ENCODE measurements at places on chromosomes 6 and 20.

DNA sequence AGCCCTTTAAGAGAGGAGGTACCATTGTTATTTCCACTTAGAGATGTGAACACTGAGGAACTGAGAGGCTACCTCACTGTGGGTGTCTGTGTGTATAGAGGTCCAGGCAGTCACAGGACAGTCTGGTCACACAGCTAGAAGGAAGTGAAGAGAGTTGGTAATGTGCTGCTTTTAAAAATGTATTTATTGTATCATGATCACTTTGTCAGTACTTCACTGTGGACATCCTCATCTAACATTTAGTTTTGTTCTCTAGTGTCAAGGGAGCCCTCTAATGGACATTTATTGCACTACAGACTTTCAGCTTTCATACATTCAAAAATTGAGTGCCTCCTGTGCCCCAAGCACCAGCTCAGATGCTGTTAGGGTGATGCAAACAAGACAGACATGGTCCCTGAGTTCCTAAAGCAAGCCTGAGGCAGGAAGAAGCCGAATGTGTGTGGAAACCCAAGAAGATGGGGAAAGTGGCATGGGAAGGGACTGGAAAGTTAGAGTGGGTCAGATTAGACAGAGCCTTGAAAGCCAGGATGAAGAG, 123.0 kb downstream of the SLC16A10 start:
- DNase-seq, result no peak

DNA sequence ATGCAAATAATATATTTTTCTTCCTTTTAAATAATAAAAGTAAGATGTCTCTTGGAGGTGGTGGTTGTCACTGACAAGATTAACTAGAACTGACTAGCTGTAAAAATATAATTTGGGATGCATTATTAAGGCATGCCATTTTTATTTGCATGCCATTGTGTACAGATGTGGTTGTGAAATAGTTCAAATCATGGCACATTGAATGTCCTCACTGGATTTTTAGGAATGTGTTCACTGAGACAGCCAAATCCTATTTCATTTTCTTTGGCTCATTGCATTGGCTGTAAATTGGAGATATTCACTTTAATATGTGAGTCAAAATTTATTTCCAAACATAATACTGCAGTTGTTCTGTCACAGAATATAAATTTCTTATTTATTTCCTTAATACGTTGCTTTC, 62.3 kb downstream of the ESR1 start:
- no peak for DNase-seq

- peak; percentile 14 for DNase-seq
Observed at GRCh38 chr6:144013486-144013909, 5.4 kb upstream of the PLAGL1 start.

GRCh38 chr6:38687043-38687353, 15.9 kb downstream of the GLO1 start:
- DNase-seq, result no peak

- no peak for DNase-seq
Observed at GRCh38 chr6:118881440-118882313, 12.3 kb upstream of the ASF1A start.

GRCh38 chr6:143803769-143804568, 39.2 kb upstream of the LTV1 start:
- no peak for DNase-seq

- no peak for DNase-seq
Observed at GRCh38 chr6:85997206-85997605, 354.5 kb upstream of the SYNCRIP start.

- DNase-seq, result no peak
Observed at GRCh38 chr6:47834196-47834595, 52.4 kb downstream of the OPN5 start.

DNA sequence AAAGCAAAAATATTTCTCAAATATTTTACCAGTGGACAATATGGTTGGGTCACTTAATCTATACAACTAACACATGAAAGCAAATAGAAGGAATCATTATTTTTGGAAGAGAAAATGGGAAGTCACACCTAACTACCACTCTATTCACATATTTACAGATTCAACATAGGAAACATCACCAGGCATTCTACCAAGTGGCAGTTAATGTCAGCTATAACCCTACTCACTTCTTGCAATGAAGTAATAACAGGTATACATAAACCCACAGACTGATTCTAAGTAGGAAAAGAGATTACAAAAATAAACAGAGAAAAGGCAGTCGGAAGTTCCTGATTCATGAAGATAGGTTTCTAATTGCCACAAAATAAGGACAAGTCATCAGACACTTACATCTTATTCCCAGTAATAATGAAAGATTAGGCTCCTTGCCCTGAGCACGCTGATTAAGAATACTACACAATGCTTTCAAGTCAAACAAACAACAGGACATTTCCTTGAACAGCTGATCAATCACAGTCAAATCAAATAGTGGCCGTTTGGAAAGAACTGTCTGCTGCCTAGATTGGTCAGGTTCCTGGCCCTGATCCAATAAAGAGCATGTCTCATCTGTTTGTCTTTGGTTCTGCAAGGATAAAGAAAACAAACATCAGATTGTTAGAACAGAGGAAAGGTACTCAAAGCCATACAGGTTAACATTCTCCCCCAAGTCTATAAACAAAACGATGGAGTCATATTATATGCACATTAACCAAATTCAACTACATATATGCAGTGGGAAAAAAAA, 79.2 kb upstream of the PLN start:
- no peak for DNase-seq

- no peak for DNase-seq
Observed at GRCh38 chr6:9521152-9521530, 893.7 kb downstream of the TFAP2A start.

DNA sequence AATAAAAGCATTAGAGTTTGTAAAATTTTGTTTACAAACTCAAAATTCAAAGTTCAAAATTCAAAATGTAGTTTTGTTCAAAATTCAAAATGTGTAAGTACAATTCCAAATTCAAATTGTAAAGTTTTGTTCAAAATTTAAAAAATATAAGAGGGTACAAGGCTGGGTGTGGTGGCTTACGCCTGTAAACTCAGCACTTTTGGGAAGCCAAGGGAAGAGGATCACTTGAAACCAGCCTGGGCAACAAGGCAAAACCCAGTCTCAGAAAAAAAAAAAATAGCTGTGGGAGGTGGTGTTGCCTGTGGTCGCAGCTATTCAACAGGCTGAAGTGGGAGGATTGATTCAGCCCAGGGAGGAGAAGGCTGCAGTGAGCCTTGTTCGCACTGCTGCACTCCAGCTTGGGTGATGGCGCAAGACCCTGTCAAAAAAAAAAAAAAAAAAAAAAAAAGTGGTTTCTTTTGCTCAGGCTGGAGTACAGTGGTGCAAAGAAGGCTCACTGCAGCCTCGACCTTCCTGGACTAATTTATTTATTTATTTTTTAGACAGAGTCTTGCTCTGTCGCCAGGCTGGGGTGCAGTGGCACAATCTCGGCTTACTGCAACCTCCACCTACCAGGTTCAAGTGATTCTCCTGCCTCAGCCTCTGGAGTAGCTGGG, 5.4 kb upstream of the ZBTB12 start:
- no peak for DNase-seq
